ENCODE measurements at places on chromosomes 16 and 17. TPM values are rescaled to one million over a fixed set of nuclear protein-coding genes. Genes with fewer than 3 reads are reported as not detected.
A peak's percentile ranks its signal among the peaks of the same experiment; 100 is the strongest.

GDPD3 gene
- polyA plus RNA-seq, result 4.4 TPM

DNA sequence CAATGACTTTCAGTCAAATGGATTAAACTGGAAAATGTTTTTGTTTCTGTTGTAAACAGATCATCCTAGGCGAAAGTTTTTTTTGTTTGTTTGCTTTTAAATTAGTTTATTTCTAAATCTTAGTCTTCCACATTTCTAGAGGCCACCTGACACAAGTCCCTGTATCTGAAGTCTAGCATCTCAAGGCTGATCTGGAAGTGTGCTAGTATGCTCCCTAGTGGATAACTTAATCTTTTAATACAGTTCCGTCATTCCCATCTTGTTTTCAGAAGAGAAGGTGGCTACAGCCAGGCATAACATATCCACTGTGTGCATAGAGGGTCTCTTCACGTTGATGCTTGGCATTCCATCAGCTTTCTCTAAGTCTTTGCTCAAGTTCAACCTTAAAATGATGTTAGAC is 7.6 kb downstream of the IFT20 start:
- no peak for DNase-seq

DNA sequence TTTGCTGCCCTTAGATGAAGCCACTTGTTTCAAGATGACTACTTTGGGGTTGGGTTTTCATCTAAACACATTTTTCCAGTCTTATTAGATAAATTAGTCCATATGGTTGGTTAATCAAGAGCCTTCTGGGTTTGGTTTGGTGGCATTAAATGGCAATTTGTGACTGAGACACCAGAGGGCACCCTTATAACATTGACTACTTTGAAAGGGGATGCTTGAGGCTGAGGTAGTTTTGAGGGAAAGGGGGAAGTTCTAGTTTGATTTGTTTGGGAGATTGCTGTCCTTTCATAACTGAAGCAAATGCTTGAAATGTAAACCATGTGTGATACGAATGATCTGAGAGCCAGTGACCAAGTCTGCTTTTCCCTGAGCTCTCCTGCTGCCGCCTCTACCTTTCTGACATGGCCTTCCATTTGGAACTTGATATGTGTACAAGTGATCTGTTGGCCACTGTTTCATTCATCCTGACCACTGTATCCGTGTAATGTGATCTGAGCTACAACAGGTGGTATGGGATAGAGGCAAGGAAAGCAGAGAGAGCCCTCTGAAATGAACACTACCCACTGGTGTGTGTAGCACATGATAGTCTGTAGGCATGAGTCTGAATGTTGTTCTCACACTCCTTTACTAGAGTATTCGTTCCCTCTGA is 5.8 kb upstream of the RARA start:
- DNase-seq, result peak; percentile 88

DNA sequence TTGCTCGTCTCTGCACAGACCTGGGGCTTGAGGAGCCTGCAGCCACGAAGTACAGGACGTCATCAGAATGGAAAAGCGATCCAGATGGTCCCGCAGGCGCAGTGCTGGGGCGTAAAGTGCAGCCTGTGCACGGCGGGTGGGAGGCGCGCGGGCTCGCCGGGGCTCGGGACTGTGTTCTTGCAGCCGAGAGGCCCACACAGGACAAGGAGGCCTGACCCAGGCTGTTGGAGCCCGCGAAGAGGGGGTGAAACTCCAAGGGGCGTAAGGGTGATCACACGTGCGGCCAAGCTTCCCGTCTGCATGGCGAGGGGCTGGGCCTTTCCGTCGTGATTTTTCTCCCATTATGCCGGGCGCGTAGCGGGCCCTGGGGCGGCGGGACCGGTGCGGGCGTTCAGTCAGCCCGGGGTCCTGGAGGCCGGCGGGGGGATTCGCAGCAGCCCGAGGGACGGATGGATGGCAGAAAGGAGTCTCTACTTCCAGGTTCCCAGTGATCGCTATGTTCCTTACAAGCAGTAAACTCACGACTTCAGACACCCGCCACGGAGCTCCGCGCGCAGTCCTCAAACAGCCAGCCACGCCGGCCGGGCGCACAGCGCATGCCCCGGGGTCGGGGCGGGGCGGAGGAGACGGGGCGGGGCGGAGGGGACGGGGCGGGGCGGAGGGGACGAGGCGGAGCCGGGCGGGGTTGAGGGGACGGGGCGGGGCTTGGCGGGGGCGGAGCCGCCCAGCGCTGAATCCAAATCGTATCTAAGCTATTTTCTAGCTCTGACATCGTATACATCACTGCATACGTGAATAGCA is 141.0 kb upstream of the KCNJ18 start:
- DNase-seq, result peak; percentile 85

DNA sequence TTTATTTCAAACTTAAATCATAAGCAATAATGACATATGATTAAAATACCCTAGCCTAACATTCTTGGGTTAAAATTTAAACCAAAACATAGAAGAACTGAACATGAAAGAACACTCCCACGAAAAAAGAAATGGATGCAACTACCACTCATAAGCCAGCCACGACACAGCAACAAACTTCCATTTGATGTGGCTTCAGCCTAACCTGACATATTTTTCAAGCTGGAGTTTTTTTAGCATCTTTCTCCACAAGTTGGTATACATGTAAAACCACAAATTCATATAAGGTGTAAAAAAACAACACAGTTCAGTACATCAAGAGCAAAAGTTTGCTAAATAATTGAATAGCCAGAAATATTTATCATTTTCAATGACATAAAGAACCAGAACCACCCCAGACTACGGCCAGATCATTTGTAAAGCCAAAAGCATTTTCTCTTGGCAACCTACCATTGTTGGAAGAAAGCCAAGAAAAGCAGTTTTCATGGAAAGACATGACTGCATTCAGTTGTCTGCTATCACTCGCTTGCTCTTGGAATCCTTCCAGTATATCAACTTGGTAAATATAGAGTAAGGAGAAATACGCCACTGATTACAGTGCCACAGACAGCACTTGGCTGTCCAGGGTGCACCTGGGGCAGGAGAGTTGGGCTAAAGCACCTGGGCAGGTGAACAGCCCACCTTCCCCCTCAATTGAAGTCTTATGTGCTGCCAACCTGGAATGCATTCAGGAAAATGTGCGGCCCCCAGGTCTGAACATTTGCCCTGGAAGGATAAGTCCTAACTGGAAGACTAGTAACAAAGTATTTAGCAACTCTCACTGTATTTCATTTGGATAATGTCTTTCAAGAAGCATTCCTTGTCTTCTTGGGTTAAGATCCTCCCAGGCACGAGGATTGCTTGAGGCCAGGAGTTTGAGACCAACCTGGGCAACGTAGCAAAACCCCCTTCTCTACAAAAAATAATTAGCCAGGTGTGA is 60.5 kb downstream of the CREBBP start:
- DNase-seq, result peak; percentile 38

DNA sequence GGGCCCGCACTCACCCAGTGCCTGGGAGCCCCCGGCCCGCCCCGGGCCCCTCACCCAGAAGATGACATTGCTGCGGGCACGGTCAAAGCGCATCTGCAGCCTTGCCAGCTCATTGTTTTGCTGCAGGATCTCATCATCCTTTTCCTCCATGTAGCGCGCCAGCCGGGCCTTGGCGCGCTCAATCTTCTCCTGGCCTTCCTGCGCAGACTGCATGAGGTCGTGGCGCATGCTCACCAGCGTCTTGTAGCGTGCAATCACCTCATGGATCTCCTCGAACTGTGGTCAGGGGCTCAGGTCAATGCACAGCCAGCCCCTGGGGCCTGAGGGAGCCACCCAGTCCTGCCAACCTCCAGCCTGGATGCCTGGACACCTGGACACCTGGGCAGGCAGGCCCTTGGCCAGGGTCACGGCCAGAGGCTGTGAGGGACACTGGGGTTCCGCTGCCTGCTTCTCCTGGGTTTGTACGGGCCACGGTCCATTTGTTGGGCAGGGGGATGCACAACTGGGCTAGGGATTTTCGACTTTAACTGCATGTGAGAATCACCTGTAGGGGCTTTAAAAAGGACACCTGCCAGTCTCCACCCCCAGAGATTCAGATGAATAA is 9.2 kb downstream of the CCDC42 start:
- no peak for DNase-seq

Data from stomach (tissue), 19 donors.